NCI-H1105 treated with DMSO at 0.1 percent for 48 hours (cell line): ENCODE measurements at places on chromosomes 7 and 10.

DNA sequence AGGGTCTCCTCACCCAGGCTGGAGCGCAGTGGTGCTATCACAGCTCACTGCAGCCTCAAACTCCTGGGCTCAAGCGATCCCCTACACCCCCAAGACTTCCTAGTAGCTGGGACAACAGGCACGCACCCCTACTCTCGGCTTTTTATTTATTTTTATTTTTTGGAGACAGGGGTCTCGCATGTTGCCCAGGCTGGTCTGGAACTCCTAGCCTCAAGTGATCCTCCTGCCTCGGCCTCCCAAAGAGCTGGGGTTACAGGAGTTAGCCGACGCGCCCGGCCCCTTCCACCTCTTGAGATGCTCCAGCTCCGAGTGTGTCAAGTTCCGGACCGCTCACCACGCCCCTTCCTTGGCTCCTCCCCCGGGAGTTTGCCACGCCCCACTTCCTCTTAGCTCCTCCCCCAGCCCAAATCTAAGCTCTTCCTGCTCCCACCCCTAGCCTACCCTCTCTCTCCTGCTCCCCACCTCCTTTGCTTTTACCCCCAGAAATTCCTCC, 6.3 kb downstream of the NAT16 start:
- peak; percentile 43 for DNase-seq

DNA sequence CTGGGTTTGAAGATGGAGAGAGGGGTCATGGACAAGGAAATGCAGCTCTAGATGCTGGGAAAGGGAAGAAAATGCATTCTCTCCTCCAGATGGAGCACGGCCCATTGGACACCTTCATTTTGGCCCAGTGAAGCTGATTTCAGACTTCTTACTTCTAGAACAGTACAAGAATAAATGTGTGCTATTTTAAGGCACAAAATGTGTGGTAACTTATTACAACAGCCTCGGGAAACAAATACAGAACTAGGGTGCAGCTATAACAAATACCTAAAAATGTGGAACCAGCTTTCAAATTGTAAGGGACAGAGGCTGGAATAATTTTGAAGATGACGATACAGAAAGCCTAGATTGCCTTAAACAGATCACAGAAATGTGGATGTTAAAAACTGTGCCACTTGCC, 54.1 kb downstream of the CYTH3 start:
- DNase-seq: no peak

DNA sequence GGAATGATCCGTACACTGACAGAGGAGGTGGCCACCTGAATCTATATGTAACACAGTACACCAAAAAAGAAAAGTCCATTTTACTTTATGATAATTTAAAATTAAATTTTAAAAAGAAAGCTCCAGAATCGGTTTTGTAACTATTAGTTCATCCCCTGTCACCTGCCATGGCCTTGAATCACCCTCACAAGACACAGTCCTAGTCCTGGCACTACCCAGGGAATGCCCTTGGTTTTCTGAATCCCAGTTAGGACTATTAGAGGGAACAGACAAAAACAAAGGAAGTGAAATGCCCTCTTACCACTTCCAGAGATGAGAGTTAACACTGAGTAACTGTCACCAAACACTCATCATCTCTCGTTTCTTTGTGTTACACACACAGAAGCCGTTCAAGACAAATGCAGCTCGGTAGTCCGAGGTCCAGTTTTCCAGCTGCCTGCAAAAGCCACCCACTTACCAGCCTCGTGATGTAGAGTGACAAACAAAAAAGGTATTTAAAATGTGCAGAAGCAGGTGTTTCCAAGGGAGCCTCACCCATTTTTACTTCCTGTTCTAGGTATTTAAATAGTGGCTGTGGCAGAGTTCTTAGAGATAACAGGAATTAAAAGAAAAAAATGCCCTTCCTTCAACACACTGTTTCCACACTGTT, 6.1 kb downstream of the PTPRN2 start:
- peak; percentile 57 for DNase-seq

GRCh38 chr10:12509016-12509793, 159.9 kb downstream of the CAMK1D start:
- no peak for DNase-seq

GRCh38 chr10:98265403-98266378, 2.3 kb downstream of the LOXL4 start:
- DNase-seq: no peak

DNA sequence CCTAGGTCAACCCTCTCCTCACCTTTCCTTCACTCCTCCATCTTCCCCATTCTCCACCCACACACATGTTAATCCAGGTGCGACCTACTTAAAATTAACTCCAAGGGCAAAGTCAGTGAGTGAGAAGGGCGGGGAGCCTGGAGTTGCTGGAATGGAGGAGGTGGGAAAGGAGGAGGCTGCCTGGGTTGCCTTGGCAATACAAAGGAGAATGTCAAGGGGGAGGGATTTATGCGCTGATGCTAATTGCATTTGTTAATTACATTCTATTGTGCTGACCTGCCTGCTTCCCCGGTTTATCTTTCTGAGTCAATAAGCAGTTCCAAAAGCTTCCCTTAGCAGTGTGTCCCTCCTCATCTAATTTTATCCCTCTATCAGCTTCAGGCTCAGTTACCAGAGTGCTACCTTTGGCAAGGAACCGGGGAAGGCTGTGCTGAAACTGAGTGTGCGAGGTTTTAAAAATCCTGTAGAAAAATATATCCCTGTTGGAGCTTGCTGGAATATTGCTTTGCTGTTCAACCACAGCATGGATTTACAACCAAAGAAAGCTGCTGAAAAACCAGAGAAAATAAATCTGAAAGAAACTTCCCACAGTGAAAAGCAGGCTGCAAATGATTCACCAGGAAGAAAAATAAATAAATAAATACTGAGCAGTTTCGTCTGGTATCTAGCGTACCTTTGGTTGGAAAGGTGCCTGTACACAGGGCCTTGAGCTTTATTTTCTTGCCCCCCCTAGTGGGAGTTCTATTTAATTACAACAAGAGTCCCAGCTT, 113.2 kb upstream of the DGKB start:
- DNase-seq: peak; percentile 97

GRCh38 chr10:132593389-132593788, 55.8 kb downstream of the INPP5A start:
- no peak for DNase-seq

DNA sequence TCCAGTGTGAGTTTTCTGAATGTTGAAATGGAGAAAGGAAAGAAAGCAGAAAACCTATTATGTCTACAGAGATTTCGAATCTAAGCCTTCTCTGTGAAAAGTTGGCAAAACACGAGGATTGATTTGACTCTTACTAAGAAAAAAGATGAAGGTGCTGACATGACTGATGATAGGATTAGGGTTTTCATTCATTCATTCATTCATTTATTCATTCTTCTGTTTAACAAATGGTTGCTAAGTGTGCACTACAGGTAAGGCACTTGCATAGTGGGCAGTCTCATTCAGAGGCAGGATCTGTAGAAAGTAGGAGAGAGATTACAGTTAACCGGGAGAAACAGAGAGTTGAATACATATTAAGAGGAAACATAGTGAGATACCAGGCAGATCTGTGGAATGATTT, 137.1 kb downstream of the ZNF365 start:
- no peak for DNase-seq

DNA sequence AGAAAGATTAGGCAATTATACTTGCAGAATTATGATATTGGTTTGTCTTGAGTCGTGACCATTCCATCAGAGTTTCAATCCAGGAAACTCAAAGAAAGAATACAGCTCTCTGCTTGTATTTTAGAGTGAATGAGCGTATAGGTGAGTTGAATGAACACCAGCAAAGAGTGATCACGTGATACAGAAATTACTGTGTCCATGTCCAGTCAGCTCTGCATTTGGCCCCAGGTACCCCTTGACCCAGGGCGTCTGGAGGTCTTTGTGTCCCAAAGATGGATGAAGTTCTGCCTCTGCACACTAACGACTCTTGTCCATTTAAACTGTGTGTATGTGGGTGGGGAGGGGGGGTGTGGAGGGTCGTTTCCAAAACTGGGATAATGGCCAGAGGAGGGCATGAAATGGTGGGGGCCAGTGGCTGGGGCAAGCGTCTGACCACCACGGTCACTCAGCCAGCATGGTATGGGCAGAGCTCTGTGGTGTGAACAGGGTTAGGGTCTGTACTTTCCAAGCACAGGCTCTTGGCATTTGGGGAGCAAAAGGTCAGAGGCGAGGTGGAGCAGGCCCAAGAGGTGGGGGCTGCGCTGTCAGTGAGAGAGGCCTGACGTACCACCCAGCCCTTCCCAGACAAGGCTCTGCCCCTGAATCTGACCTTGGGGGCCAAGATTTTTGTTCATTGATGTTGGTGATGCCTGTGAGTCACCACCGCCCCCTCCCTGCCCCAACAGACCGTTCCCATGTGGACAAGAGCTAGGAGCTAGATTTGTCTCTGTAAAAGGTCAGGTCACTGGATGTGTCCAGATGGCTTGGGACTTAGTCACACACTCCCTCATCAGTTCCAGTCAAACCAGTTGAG, 1.4 kb downstream of the PTPRE start:
- DNase-seq: no peak

DNA sequence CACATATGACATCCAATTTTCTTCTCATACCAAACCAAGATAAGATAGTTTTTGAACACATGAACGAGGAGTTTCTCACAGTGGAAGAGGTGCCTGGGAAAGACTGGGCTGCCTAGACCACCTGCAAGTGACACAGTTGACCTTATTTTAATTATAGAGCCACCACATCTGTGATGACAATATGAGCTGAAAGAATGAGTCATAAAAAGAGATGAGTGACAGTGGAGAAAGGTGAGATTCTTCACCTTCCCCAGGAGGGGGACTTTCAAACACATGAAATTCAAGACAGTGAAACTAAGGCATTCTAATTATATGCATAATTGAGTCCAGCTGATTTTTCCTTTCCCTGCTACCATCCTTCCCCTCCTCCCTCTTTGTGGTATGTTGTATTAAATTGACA, 475.5 kb downstream of the NXPH1 start:
- DNase-seq: no peak

GRCh38 chr10:24947304-24948097, 4.9 kb downstream of the PRTFDC1 start:
- DNase-seq: no peak
